ENCODE measurements at places on chromosomes 7 and 10.

DNA sequence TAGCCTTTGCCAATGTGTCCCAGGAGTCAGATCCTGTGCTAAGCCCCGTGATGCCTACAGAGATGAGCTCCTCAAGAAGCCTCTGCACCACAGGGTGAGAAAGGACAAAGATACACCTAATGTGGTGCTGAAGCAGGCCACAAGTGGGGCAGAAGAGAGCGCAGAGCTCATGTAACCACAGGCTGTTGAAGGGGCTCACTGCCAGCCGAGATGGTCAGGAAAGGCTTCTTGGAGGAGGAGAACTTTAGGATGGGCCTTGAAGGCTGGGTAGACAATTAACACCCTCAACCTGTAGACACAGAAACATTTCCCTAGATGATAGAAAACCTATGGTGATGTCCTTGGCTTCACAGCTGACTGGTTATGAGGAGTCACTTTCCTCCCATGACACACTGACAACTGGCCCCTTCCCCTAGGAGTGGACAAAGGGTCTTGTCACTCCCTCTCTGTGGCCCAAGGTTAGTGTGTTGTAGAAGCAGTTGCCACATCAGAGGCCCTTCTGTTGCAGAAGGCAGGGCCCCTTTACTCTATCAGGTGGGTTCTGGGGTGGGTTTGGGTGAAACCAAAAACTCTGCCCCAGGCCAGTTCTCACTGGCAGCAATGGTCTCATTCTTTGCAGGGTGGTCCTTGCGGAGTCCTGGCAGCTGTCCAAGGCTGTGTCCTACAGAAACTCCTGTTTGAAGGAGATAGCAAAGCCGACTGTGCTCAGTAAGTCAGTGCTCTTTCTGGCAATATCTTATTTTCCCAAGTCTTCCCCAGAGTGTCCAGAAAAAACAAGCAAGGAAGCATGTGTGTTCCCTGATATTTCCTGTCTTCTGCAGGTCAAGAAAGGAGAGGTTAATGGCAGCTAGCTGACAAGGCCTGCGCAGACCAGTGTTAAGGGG is 69.2 kb downstream of the MINDY4 start:
- DNase-seq: no peak

GRCh38 chr10:72852508-72852907 is 41.0 kb upstream of the OIT3 start:
- no peak for DNase-seq

DNA sequence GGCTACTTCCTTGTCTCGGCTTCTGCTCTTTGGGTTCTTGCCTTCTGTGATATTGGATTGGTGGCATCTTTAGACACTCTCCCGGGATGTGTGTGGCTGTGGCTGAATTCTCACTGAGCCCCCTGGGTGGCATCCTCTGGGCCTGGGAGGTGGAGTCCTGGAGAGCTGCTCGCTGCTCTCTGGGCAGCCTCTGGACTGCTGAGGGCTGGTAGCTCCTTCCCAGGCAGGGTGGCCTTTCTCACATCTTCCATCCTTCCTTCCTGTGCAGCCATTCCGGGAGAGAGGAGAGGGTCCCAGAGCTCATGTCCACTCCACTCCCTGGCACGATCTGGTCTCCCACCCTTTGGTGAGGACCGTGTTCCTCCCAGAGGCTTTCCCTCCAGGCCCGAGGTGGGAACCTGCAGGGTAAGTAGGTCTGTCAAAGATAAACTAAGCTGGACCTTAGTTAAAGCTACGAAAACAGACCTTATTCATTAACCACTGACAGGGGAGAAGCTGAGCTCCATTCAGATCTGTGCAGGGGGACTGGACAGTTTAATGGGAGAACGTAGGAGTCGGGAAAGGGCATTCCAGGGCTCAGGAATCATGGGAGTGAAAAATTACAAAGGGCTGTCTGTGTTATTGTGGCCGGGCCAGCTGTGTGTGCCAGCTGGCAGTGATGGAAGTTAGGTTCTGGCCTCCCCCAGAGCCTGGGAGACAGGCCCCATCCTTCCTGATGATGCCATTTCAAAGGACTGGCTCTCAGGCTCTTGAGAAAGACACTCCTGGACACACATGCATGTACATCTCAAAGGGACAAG is 8.7 kb downstream of the ATP6V0E2 start:
- DNase-seq: no peak

GRCh38 chr10:22550732-22551131 is 163.6 kb downstream of the PIP4K2A start:
- peak; percentile 38 for DNase-seq

- DNase-seq: no peak
Measured at GRCh38 chr10:623014-623413, 66.5 kb downstream of the DIP2C start.

DNA sequence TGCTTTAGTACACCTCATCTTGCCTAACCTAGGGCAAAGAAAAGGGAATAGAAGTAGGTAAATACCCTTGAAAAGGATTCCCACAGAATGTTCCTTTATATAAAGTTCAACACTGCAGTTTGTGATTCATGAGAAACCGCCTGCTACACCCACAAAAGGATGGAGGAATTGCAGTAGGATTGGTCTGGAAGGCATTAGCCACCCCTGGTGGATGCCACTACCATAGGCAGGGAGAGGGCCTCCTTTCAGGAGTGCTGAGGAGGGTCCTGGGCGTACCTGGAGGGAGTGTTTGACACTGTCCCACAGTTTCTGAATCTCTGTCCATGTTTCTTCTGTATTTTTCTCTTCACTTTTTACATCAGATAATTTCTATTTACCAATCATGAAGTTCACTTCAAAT is 221.8 kb upstream of the TMEM72 start:
- DNase-seq: no peak

GRCh38 chr7:47232751-47233412 is 349.0 kb downstream of the TNS3 start:
- no peak for DNase-seq

DNA sequence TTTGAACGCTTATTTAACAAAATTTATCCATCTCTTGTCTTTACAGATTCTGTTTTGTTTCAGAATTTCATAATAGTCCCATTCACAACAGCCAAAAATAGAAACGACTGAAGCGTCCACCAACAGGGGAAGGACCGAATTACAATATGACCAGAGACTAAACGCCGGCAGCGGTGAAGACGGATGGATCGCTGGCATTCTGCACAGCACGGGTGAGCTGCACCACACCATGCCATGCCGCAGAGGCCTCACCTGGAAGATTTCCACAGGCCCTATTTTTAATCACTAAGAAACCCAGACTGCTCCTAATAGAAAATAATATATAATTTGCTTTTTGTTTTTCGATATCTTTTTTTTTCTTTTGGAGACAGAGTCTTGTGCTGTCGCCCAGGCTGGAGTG is 91.0 kb downstream of the ELFN1 start:
- DNase-seq: no peak

DNA sequence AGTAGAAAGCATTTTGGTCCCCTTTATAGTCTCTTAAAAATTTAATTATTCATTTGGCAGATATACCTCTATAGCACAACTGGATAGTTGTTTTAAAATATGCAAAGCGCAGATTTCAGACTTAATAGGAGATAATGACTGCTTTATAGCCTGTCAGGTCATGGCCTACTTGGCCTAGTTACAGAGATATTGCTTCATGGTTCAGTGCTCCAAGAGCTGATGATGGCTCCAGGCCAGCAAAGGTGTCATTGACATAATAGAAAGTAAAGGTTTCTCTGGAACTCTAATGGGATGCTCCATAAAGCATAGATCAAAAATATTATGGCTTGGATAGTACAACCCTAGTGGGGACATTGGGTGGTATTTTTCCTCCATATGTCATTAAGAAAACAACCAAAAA is 285.7 kb downstream of the NXPH1 start:
- no peak for DNase-seq

DNA sequence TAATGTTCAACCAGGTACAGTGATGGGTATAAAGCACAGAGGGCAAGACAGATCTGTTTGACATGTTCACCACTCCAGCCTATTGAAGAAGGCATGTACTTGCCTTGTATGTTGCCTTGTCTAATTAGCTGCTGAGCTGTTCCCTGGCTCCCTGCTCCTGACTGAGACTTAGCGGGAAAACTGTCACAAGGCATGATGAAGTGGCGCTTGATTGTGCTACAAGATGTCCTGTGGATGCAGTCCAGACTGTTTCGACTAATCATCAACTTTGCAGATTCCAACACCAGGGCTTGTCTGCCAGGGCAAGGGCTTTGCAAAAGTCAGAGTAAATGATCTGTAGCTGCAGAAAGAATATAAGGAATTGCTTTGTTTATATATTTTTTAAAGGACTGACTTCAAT is 136.2 kb upstream of the NRBF2 start:
- no peak for DNase-seq

DNA sequence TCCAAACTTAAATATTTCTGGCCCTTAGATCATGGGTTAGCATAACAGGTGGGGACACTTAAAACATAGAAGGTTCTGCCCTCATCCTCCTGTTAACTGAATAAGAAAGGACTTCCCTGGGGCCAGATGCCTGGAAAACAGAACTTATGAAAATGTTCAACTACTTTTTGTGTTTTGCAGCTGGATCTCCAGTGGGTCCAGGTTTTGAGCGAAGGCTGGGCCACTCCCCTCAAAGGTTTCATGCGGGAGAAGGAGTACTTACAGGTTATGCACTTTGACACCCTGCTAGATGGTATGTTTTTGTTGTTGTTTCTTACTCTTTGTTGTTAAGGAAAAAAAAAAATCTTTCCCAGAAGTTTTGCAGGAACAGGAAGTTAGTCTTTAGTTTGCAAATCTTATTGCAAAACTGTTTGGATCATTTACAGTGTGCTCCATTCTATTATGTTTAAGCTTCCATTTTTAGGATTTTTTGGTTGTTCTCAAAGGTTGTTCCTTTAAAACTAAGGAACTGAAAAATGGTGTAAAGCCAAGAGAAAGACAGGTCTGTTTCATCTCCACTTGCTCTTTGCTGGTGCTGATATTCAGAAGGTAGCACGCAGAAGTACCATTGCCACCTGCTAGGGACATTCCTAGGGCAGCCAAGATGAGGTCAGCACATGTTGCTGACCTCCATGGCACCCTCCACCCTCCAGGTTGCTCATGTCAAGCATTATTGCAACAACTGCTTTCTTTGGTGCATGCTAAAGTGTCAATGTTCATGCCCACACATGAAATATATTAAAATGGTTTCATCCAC is 56.1 kb downstream of the PAPSS2 start:
- DNase-seq: no peak

DNA sequence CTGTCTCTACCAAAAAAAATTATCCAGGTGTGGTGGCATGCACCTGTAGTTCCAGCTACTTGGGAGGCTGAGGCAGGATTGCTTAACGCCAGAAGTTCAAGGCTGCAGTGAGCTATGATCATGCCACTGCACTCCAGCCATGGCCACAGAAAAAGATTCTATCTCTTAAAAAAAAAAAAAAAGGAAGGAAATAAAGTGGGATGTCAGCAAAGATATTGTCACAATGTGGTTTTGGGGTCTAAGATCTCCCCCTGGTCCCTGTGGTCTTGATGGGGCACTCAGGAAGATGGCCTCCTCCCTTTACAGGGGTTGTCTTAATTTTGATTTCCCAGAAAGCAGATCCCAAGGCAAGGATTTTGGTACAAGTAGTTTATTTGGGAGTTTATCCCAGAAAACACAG is 7.4 kb upstream of the KAZALD1 start:
- no peak for DNase-seq

GRCh38 chr10:118729641-118730258 is 25.0 kb downstream of the CACUL1 start:
- no peak for DNase-seq

DNA sequence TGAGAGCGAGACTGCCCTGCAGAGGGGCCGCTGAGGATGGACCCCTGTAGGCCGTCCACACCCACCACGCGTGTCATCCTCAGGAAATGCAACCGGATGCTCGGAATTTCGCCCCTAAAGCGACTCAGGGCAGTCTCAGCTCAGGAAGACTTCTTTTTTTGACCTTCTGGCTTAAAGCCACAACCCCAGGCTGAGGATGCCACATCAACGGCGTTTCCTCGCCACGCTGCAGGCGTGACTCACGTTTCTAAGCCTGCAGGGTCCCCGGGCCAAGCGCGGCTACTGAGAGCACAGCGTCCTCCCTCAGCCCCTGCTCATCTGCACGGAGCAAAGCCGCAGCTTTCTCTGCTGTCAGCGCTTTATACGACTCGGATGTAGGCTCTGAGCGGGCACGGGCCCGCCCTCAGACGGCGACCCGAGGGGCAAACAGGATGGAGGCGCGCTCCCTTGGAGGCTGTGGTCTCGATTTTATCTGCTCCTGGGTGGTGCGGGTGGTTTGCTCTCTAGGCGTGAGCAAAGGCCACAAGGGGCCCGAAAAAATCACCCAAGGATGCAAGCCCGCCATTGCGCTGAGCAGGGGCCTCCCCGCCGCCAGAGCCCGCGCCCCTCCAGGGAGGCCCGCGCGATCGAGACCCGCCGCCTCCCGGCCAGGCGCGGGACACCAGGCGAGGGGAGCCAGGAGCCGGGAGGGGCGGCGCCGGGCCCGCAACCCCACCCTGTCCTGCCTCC is 726 bp upstream of the INSIG1 start:
- peak; percentile 95 for DNase-seq

- DNase-seq: no peak
Measured at GRCh38 chr10:68096913-68097516, 12.3 kb upstream of the MYPN start.

DNA sequence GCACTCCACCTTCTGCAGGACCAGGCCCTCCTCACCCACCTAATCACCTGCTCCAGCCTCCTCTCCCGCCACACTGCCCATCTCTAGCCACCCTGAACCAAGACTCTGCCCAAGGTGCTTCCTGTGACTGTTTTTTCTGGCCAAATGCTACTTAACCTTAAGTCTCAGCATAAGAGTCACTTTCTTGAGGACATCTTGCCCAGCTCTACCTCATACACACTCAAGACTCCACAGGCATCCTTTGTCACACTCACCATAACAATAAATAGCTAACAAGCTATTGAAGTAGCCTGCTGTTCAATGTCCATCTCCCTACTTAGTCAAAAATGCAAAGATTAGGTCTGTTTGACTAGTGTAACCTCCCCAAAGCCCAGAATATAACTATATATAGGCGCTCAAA is 455.4 kb upstream of the NFE2L3 start:
- DNase-seq: no peak

GRCh38 chr7:36844374-36844773 is 120.1 kb upstream of the AOAH start:
- DNase-seq: no peak

DNA sequence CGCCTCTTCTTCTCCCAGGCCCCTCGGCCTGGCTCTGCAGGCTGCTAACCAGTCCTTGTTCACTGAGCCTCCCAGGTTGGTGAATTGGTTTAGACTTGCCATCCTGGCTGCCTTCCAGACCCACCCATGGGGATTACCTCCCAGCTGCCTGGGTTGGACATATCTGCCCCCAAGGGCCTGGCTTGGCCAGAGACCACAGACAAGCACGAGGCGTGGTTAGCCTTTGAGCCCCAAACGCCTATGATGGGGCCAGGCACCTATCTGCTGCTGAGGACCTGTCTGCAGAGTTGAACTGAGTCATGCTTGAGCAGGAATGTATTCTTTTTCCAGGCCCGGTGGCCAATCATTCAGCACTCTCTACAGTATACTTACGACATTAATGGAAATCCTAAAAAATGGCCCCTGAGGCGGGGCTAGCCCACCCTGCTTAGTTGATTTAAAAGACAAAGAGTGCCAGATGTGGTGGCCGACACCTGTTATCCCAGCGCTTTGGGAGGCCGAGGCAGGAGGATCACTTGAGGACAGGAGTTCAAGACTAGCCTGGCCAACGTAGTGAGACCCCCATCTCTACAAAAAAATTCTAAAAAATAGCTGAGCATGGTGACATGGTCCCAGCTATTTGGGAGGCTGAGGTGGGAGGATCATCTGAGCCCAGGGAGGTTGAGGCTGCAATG is 361.5 kb downstream of the FRMD4A start:
- DNase-seq: no peak

Measured in T-helper 1 cell (primary cell).